ENCODE measurements at places on chromosomes 1 and 21.

DNA sequence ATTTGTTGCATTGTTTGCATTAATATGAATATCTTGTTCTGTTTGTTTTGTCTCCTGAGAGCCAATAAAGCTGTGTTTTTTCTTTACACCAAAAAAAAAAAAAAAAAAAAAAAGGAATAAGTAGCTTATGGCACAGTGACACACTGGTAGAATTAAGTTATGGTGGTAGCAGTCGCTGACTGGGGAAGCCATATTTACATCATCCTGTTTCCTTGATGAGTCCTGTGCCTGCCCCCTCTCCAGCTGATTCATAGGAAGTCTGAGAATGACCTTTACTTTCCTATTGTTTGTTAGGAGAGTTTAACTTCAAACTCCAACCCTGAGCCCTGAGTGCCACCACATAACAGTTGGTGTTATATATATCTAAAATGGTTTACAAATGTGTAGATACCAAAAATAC, 62.2 kb downstream of the OBSCN start:
- no peak for DNase-seq

DNA sequence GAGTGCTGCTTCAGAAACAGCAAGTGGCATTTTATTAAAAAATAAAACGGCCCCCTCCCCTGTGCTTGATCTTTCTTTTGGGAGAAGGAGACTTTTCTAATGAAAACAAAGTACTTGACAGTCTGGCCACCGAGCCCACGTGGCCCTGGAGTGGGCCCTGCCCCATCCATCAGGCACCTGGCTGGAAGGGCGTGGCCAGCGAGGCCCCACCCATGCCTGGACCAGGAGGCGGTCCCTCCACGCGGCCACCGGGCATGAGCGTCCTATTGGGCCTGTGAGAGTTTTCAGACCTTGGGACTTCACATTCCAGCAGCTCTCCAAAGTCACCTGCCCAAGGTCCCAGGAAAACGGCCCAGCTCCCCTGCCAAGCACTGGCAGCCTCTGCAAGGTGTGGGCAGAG, 144.7 kb downstream of the CASZ1 start:
- no peak for DNase-seq

GRCh38 chr1:24203404-24203803, 16.3 kb upstream of the IFNLR1 start:
- no peak for DNase-seq

- no peak for DNase-seq
Observed at GRCh38 chr1:53987880-53988279, 30.1 kb downstream of the LDLRAD1 start.

- no peak for DNase-seq
Observed at GRCh38 chr1:82015444-82015843, 214.7 kb downstream of the ADGRL2 start.

Data from stimulated activated CD8-positive, alpha-beta memory T cell treated with anti-CD3 and anti-CD28 coated beads, Interleukin-7, amount 100 ng/mL, for 48 hours (primary cell).